Spinal cord (tissue), 10 donors: ENCODE measurements at places on chromosomes 2 and 18. TPM values are rescaled to one million over a fixed set of nuclear protein-coding genes. Genes with fewer than 3 reads are reported as not detected.

Gene CTNNA2
- 117 TPM for total RNA-seq

Gene TXNDC2
- total RNA-seq: 0.17 TPM

Gene DRC1
- 11.3 TPM for total RNA-seq

Gene TUBA3E
- total RNA-seq: 0.11 TPM
